Activated T-cell treated with anti-CD3 and anti-CD28 coated beads, Interleukin-2, amount 50 U/mL, for 48 hours (primary cell): ENCODE measurements at places on chromosomes 2 and 18.

DNA sequence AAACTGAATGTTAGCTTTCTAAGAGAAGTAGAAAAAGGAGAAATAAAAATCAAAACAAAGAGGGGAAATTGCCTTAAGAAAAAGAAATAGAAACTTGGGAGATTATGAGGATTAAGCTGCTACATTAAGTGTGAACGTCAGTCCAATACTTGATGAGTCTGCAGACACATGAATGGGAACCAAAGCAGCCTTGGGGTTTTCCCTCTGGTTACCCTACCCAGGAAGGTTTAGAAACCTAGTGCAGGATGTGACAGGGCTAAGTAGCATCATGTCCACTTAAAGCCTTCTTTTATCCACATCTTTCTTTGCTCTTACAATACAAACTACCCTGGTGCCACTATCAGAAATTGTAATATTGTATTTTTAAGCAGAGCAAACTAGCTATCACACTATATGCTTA lies 22.3 kb downstream of the SLC35F5 start:
- DNase-seq: no peak

- peak; percentile 30 for DNase-seq
Observed at GRCh38 chr2:53445383-53446070, 322.1 kb upstream of the CHAC2 start.

DNA sequence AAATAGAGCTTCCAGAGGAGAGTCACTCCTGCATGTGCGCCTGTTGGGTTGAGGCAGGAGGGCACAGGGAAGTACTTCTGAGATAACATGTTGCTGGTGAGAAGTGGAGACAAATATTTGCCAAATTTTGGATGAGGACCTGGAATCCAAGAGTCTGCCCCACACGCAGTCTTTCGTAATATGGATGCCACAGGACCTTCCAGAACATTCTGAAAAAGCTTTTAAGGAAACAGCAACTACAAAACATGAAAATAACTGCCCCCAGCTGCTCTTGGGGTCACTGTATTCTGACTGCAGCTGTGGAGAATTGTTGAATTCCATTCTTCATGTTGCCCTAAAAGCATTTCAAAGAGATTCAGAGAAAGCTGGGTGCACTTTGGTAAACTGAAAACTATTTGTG lies 227.5 kb downstream of the C1D start:
- no peak for DNase-seq

DNA sequence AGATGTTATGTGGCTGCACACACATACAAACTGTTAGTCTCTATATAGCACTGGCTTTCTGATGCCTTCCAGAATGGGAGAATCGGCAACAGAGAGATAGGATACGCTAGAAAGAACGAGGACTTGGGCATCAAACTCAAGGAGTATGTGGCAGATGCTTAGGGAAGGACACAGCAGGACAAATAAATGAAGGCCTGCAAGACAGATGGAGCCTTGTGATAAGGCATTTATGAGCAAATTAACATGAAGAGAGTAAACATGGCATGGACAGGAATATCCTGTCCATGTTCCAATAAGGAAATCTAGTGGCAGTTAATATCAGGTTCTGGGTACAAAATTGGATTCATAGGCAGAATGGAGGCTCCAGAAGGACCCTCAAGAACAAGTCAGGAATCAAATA lies 136.9 kb downstream of the SLC4A10 start:
- no peak for DNase-seq

DNA sequence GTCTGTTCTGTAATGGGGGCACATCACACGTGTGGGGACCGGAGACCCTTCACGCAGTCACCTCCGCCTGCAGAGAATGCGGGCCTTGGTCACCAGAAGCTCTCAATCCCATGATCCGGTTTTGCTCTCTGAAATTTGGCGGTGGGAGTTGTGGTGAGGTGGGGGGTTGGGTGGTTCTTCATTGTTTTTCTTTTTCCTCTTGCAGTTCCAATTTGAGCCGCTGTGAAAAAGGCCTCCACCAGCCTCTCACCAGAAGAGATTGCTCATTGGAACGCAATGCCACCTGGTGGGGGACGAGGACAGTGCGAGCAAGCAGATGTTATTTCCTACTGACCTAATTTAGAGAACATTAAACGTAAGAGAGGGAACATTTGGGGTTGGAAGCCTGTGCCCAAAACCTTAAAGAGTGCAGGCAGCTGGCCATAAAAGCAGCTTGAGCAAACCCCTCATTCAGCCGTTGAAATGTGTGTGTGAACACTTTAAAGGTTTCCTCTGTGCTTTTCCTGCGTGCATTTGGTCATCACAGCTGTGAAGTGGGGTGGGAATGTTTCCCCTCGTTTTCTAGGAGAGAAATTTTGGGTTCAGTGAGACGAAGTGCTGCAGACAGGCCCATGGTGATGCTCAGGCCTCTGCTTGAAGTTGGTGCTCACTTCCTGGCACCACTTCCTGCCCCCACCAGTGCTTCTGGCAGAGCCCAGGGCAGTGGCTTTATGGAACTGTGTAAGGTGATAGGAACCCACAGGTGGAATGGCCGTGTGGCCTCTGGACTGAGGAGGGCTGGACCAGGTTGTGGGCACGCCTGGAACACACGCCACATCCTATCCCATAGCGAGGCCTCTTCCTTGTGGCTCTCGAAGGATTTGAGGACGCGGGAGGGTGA lies 61.7 kb downstream of the ZCCHC2 start:
- peak; percentile 90 for DNase-seq

GRCh38 chr2:144111437-144111836 lies 408.5 kb downstream of the ZEB2 start:
- no peak for DNase-seq

- DNase-seq: no peak
Observed at GRCh38 chr2:163474319-163474744, 261.5 kb downstream of the FIGN start.

DNA sequence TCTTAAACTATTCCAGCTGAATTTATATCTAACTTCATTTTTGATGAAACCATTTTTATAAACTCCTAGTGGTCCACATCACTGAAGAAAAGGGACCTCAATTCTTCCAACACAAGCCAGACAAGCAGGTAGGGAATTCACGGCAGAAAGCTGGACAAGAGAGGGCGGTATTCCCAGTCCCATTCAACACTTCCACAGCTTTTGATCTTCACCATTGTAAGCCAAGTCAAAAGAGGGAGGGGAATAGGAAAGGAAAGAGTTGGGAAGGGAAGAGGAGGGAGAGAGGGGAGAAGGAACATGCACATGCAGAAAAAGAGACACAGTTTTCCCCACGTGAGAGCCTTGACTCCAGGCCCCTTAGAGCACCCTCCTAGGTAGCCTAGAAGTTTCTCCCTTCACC lies 77.4 kb downstream of the CCBE1 start:
- no peak for DNase-seq

- DNase-seq: no peak
Observed at GRCh38 chr2:12697617-12698016, 19.1 kb upstream of the TRIB2 start.

DNA sequence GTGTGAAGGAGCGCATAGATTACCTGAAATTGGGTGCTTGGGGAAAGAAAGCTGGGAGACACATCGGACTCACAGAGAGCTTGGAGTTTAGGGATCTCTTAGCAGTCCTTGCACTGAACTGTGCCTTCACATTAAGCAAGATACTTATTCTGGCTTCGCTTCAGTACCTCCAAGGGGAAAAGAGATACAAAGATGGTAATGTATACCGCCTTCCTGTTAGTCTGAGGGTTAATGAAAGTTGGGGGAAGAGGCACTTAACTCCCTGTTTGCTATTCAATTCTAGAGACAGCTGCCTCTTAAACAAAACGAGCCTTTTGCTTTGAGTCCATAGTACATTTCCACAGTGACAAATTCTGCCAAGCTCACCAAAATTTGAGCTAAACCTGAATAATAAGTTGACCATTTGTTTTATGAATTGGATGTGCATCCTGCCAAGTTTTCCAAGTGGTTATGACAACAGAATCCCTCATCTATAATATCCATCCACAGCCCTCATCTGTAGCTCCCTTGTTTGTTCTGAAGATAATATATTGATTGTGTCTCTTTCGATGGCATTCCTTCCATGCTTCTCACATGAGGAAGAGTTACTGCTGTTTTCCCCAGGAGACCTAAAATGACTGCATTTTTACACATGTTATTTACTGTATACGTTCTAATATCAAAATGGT lies 287.1 kb upstream of the ATP5MC3 start:
- no peak for DNase-seq

GRCh38 chr2:226474131-226474530 lies 325.5 kb downstream of the IRS1 start:
- no peak for DNase-seq

- DNase-seq: peak; percentile 72
Observed at GRCh38 chr2:120261387-120262006, 8.8 kb downstream of the RALB start.

DNA sequence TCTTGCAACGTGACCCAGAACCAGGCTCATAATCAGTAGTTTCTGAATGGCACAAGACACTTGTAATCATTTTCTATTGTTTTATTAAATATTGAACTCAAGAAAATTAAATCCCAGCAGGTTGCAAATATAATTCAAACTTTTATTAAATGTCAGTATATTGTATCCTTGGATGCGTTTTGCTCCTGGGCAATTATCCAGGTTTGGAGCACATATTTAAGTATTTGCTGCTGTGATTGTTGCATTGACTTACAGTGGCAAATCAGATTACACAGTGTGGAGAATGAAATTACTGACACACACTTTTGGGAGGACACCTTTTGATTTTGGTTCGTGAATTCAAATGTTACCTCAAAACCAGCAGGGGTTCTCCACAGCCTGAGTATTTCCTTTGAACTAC lies 27.1 kb upstream of the TMEM178A start:
- no peak for DNase-seq

DNA sequence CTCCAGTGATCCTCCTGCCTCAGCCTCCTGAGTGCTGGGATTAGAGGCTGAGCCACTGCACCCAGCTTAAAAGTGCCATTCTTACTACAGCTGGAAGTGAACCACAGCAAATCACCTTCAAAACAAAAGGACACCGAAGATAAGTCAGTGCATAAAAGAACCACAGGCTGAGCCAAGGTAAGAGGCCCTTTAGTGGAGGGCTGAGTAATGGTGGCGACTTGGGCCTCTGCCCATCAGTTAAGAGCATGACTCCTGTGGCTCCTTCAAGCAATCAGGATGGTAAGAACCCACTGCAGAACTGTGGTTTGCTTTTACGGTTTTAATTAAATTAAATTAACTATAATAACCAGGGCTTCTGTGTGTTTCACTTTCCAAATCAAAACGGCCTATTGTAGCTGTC lies 75.1 kb downstream of the CTAGE1 start:
- peak; percentile 45 for DNase-seq

GRCh38 chr2:54965425-54965824 lies 84.8 kb downstream of the RTN4 start:
- DNase-seq: no peak

DNA sequence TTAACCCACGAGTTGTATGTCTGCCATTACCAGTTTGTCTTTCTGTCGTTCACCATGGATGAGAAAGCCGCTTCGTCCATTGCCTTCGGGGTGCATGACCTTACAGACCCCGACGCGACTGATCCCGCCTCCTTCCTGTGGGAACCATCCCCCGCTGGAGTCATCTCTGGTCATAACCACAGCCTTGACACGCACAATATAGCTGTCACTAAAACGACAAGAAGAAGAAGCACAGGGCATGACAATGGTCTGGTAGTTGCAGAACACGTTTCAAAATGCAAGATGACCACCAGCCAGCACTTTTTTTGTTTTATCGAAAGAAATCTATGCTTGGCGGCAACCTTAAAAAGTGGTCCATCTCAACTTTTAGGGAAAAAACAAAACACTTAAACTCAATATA lies 87.7 kb downstream of the SPRED2 start:
- DNase-seq: no peak

- no peak for DNase-seq
Observed at GRCh38 chr18:4035521-4035920, 419.6 kb downstream of the DLGAP1 start.

DNA sequence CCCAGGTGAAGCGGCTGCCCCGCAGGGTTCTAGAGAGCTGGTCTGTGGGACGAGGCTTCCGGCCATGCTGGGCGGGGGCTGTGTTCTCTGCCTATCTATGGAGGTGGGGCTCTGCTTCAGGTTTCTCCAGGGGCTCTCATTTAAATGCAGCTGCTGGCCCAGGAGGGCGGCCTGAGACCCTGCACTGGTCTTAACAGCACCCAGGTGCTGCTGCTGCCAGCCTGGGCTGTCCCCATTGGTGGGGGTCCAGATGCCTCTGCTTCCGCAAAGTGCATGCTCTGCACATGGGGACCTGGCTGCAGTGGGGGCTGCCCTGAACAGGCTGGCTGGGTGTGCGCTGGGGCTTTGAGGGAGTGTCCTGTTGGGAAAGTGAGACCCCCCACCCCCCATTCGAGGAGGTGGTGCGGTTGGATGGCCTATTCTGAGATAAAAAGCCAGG lies 29.7 kb upstream of the ALLC start:
- no peak for DNase-seq

DNA sequence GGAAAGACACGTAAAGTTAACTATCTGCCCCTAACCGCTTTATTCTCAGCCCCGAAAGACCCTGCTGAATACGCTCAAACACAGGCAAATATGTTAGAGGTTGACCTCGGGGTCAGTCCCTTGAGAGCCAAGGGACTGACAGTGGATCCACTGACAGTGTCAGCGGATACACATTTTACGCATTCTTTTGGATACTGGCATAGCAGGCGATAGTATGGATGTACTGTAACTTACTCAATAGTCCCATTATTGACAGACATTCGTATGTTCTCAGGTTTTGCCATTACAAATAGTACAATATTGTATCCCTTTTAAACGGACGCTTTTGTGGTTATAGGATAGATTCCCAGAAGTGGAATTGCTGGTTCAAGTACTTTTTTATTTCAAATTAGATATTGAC lies 13.4 kb downstream of the ATP6V1B1 start:
- peak; percentile 3 for DNase-seq

GRCh38 chr2:64624862-64625261 lies 28.9 kb downstream of the SERTAD2 start:
- no peak for DNase-seq

- DNase-seq: no peak
Observed at GRCh38 chr2:218218268-218219185, 1.5 kb downstream of the ARPC2 start.

- DNase-seq: no peak
Observed at GRCh38 chr18:13035249-13035914, 44.2 kb downstream of the CEP192 start.

- no peak for DNase-seq
Observed at GRCh38 chr18:77478646-77479442, 229.2 kb downstream of the GALR1 start.

DNA sequence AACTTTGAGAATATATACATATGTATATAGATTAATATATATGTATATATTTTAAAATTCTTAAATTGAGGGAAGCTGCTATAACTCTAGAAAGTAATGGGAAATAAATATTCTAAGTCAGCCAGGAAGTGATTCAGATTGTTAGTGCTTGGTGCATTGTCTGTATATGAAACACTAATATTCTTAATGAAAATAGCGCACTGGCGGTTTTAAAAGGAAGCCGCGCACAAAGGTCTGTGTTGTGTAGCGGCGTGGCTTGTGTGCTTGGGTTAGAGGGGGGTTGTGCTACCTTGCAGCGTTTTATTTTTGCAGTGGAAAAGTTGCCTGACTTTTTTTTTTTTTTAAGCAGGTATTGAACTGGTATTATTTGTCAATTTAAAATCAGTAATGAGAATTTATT lies 11.3 kb downstream of the TSHZ1 start:
- no peak for DNase-seq

- DNase-seq: no peak
Observed at GRCh38 chr2:238852206-238852869, 4.5 kb downstream of the TWIST2 start.
